ENCODE measurements at places on chromosomes 3 and 15.

DNA sequence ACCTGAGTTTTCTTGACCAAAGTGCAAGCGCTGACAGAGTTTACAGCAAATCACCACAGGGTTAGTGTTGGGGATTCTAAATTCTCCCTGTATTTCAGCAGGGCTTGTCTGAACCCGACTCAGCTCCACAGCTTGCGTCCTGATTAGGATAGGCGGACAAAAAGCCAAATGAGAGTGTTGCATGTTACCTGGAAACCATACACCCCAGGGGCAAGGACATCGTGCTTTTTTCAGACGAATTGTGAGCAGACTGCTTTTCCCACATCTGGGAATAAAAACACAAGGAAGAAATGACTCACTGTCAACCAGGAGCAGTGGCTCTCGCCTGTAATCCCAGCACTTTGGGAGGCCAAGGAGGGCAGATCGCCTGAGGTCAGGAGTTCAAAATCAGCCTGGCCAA is 3.0 kb downstream of the DZIP1L start:
- DNase-seq = no peak

GRCh38 chr3:153680526-153680925 is 440.7 kb upstream of the ARHGEF26 start:
- no peak for DNase-seq

GRCh38 chr15:45268135-45268534 is 16.1 kb downstream of the SLC28A2 start:
- no peak for DNase-seq

DNA sequence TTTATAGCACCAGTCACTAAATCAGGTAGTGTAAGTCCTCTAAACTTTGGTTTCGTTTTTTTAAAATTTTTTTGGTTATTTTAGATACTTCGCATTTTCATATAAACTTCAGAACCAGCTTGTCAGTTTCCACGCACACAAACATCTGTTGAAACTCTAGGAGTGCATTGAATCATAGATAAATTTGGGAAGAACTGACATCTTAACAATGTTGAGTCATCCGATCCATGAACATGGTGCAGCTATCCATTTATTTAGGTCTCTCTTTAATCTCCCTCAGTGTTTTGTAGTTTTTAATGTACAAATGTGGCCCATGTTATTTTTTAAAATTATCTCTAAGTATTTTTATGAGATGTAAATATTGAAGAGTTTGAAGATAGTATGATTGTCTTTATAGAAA is 17.7 kb downstream of the TICRR start:
- no peak for DNase-seq

DNA sequence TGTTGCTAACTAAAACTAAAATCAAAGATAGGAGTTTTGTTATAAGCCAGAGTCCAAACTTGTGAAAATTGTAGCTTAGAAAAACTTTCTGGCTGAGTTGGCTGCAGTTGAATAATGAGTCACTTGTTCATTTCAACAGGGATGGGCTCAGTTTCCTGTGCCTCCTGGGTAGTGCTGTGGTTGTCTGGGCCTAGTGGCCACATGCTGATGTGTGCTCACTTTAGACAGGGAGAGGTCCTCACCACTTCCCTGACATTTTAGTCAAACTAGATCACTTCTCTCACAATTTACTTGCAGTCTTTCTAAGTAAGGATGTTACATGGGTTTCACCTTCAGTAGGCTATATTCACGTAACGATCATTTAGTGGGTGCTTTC is 6.3 kb upstream of the UBE2Q2 start:
- DNase-seq = no peak

DNA sequence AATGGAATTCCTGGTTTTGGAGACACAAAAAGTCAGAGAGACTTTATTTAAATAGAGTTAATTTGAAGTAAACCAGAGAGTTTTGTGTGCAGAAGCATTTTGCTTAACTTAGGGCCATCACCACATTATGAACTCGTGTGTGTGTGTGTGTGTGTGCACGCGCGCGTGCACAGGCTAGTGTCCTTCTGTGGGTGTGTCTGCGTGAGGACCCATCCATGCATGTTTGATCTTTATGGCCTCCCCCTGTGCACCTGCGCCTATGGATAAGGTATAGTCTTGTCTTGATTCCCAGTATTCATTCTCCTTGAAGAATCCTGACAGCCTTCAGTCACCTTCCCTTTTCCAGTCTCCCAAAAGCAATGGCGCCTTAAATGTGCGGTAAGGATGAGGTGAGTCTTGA is 26.0 kb downstream of the MUC20 start:
- DNase-seq = no peak

DNA sequence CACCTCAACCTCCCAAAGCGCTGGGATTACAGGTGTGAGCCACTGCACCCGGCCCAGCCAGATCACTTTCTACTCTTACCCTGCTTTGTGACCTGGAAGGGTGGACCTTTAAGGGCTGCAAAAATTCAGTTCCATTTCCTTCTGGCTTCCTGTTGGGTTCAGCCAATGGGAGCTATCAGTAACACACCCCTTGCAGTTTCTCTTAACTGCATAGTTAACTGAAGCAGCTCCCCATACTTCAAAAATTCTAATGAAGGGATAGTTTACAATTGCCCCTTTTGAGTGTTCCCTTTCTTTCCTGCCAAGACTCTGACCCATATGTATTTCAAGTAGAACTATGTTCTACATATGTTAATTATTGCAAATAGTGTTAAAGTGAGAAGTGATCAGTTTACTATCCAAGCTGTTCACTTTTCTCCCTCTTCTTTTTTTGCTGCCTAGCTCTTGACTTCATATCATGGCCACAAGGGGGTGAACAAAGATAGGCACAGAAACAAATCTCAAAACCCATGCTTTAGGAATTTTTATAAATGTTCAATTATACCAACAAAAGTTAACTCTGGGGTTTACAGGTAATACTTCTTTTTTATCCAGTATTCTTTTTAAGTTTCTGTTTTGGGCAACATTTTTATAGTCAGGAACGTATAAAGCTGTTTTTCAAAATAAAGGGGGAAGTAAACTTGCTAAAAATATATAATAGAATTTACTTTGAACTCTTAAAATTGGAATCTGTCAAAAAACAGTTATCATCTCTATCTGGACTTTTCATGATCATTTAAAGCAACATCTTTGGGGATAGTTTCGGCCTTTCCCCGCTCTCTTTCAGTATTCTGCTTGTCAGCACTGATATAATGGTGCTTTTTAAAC is 8.1 kb downstream of the PGBD4 start:
- no peak for DNase-seq

DNA sequence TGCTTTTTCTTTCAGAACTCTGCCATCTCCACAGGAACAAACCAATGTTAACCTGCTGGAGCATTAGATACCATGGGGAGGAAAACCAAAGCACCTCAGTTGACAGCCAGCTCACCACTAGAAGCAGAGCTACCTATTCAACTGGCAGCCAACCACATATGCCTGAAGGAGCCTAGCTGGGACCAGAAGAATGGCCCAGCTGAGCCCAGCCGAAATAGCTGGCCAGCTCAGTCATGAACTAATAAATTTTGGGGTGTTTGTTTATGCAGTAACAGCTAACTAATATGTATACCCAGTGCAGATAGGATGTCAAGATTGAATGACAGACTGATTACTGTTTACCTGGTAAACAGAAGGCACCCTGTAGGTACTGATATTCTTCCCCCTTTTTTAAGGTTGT is 1117.5 kb downstream of the TBL1XR1 start:
- DNase-seq = no peak

DNA sequence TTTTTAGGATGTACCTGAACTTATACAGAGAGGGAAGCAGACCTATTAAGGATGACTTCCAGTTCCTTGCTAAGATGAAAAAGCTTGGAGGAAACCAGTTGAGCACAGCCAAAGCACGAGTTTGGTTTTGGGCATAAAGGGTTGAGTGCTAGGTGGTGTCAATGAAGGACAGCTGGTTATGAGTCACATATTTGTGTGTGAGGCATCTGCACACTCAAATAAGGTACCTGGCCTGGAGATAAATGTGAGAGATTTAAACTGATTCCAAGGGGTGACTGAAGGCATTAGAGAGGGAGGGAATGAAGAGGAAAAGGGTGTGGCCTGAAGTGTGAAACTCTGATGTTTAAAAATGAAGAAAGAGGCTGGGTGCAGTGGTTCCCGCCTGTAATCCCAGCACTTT is 486.7 kb downstream of the DIPK2A start:
- no peak for DNase-seq

DNA sequence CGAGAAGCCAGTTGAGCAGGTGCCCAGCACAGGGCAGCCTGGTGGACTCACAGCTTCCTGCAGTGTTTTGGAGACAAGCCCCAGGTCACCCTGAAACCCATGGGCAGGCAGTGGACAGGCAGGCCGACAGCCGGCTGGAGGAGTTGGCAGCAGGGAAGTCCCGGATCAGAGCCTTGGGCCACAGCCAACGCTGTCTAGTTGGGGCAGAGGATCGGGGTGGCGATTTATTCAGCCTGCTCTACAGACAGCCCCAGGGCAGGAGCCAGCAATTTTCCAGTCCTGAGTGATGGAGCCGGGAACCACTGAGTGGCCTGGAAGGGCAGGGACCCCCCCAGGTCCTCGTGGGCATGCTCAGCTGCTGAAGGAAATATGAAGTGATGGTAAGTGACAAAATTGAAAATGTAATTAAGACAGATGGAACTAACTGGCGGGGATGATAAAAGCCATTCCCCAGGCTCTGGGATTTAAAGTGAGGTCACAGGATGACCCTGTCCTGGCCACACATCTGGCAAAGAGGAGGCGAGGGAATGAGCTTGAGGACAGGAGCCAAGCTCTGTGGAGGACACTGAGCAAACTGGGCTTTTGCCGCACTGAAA is 34.4 kb upstream of the TBC1D21 start:
- DNase-seq = no peak

DNA sequence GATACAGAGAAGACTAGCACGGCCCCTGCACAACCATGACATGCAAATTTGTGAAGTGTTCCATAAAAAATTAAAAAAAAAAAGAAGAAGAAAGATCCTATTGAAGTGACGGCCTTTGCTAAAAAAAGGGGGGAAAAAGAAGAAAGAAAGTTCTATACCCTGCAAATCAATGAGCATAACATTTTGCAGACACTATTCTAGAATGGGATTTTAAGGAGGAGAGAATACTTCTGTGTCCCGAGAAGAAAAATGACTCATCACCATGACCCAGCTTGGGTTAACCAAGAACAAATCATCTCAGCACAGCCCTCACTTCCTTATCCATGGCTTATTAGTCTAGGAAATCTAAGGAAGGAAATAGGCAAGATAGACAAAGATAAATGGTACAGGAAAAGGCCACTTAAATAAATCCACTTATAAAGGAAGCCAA is 7.4 kb upstream of the SH3BP5 start:
- DNase-seq = no peak

DNA sequence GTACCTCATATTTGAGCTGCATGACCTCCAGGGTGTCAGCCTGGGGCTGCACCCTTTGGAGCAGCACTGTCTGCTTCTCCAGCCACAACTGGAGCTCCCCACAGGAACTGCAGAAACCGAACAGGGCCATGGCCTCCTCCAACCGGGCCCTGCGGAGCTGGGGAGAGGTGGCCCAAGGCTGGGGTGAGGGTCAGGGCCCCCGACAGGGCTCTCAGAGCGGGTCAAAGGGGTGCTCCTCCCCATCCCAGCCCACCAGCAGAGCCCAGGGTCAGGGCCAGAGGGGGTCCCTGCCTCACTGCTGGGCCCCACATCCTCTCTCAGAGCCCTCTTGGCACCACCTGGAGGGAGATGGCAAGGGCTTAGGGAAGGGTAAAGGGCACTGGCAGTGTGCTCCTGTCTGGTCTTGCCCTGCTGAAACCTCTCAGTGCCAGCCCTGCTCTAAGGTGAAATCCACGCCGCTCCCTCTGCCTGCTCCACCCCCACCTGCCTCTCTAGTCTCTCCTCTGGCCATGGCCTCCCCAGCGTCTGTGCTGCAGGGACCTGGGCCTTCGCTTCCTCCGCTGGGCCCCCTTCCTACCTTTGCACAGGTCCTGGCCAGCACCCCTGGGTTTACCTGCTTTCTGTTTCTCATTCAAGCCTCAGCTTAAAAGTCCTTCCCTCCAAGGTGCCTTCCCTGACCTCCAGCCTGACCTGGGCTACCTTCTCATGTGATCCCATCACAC is 13.5 kb downstream of the SPTBN5 start:
- DNase-seq = no peak

- DNase-seq = no peak
These were observed 342.6 kb upstream of the ICE2 start for GRCh38 chr15:60821462-60822061.

GRCh38 chr3:5305684-5305989 is 118.1 kb downstream of the EDEM1 start:
- DNase-seq = no peak

DNA sequence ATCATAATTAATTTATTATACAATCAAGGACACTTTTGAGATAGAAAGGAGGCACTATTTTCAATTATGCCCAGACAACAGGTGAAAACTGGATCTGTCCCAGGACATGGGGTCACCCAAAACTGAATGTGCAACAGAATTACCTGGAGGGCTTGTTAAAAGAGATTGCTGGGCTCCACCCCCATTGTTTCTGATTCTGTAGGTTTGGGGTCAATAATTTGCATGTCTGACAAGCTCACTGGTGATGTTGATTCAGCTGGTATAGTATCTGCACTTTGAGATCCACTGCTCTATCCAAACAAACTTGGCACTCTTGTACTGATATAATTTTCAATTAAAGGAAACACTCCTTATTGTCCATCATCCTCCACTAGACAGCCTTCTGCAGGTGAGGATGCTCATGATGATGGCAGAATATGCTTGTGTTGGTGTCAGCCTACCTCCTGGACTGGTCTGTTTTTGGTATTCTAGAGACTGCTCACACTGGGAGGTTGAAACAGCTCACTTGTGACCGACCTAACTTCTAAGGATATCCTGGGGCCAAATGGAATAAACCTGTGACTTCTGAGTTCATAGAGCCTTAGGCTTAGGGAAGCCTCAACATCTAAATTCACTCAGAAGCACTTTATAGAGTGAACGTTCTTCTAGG is 2.2 kb downstream of the P2RY14 start:
- DNase-seq = no peak

GRCh38 chr3:185701611-185702261 is 115.6 kb downstream of the SENP2 start:
- no peak for DNase-seq

DNA sequence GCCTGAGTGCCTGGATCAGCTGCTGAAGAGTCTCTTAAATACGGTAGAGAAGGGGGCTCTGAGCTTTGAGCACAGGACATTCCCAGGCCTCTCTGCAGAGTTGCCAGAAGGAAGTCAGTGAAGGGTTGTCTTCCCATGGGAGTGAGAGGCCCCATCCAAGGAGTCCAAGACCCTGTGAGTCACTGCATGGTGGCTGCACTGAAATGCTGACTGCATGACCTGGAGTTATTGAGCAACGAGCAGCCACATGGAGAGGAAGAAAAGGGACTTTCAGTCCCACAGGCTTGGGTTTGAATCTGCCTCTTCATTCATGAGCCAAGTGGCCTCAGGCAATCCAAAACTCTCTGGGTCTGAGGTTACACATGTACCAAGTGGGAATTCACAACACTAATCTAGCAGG is 69.6 kb upstream of the RASGRF1 start:
- DNase-seq = no peak

- DNase-seq = no peak
These were observed 25.9 kb downstream of the CCDC32 start for GRCh38 chr15:40538976-40539375.

DNA sequence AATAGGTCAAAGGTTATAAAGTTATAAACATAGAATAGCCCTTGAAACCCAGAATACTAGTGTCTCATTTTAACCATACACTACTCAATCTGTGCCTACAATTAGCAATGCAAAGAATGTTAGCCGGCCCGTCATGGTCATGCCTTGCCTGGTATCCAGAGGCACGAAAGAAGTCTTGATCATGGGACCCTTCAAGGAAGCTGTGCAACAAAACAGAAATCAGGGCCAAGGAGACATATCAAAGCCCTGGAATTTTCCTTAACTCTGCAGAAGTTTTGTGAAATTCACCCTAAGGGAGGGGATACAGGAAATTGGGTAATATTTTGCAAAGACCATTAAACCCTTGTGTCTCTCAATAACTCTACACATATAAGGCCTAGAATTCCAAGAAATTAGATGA is 482.4 kb downstream of the ROBO1 start:
- DNase-seq = no peak
